ENCODE measurements at places on chromosomes 3 and 15.

DNA sequence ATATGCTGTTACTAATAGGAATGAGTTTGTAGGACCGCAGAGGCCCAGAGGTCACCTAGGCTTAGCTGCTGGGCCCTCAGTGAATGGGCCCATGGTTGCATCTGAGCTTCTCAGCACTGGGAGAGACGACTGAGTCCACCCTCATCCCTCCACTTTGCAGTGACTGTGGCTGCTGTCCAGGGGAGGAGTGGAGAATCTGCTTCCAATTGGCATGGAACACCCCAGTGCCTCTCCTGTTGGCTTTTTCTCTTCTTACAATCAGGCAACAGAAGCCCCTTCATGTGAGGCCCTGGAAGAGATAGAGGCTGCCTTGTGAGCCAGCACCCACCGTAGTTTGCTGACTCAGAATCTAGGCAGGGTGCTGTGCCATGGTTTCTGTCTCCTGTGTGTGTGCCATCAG lies 55.6 kb downstream of the ARNT2 start:
- no peak for DNase-seq

GRCh38 chr15:72825829-72826228 lies 42.3 kb upstream of the ADPGK start:
- no peak for DNase-seq

- no peak for DNase-seq
Observed at GRCh38 chr3:114308377-114308776, 14.5 kb downstream of the TIGIT start.

GRCh38 chr3:69244039-69244438 lies 121.6 kb upstream of the LMOD3 start:
- DNase-seq = no peak

- no peak for DNase-seq
Observed at GRCh38 chr15:90749754-90750153, 32.6 kb downstream of the BLM start.

DNA sequence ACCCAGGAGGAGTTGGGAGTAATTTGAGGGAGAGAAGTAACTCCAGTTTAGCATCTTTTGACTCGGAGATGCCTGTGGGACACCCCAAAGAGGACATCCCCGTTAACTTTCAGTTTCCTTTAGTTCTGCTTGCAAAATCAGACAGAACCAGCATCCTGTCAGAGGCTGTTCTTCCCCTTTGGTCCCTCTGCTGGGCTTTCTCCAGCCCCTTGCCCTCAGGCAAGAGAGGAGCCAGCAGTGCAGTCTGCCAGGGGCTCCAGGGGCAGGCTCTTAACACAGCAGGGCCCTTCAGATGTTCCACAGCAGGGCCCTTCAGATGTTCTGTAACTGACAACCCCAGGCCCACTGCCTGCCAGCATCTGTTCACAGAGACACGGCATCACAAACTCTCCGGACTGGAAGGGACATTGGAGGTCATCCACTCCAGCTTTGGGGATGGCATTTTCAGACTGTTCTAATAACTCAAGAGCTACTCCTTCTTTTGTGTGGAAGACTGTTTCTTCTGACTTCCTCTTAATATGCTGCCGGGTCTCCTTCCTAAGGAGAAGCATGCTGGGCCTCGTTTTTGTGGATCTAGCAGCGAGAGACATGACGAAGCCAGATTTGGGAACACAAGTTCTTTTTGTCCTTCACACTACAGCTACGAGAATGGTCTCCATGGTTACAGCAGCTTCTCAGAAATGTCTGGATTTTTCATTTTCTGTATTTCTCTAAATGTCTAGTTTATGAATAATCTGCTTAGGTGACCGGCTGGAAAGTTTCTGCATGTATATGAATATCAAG lies 51.9 kb downstream of the KY start:
- no peak for DNase-seq

- peak; percentile 79 for DNase-seq
Observed at GRCh38 chr3:189961522-189962161, 159.1 kb downstream of the P3H2 start.

DNA sequence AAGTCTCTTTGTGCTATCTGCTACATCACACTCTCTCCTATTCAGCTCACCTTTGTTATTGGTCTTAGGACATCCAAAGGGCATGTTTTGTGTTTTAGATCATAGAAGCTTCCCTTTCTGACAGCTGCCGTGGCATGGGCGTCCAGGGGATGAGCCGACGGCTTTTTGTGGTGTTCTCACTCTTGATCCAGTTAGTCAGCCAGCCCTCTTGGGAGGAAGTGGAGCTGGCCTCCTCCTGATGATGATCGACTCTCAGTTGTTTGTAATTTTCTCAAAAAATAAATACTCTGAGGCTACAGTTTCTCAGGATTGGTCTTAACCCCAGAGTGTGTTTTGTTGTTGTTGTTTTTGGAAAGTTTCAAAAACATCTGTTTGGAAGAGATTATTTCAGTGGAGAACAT lies 34.4 kb downstream of the BOC start:
- DNase-seq = no peak

DNA sequence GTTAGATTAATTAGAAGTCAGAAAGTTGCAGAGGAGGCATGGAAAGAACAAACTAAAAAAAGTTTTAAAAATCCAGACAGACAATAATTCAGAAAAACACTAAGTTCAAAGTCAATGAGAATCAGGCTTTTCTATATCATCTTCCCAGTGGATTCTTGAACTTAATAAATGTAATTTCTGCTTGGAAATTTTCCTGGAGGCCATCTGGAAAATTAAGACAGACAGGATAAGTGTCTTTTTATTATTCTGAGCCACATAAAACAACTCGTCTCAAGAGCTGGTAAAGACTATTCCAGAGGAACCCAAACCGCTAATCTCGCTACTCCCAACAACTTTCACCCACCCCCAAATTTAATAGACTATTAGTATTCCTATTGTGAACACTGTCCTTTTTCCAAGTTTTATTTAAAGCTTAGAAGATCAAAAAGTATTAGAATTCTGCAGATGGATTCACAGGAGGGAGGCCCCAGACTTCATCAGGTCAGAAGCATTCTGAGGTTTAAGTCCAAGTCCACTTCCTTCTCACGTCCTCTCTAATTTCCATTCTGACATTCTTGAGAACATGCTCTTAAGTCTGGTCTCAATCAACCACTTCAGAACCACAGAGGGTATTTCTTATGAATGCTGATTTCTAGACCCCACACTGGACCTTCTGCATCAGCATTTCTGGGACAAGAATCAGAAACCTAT lies 61.3 kb downstream of the ERC2 start:
- peak; percentile 20 for DNase-seq

DNA sequence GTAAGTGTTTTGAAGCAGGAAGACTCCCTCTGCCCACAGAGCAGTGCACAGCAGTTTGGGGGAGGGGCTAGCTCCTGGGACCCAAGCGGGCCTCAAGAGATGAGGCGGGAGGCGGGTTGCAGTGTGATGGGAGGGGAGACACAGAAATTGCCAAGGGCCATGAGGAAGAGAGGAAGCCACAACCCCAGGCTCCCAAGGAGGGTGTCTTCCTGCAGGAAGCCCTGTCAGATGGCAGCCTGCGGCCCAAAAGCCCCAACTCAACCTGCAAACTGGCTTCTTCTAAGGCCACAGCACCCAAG lies 7.3 kb upstream of the ISLR2 start:
- DNase-seq = no peak

- DNase-seq = no peak
Observed at GRCh38 chr3:150411106-150411460, 3.0 kb downstream of the TSC22D2 start.

GRCh38 chr15:43285609-43286037 lies 18.9 kb upstream of the TGM5 start:
- DNase-seq = peak; percentile 38

DNA sequence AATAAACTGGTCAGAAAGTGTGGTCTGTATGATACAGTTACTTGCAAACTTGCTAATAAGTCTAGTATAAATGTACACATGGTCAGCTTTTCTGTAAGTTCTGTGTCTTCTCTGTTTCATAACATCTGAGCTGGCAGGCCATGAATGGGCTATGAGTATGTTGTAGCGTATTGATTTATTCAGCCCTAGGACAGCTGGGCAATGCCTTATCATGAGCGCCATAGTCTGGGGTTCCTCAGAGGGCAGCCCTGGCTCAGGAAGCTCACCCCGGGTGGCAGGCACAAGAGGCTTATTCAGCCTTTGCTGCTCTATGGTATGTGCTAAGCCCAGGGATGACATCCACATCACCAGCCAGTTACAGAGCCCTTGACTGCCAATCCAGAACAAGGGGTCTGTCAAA lies 50.7 kb upstream of the CCR2 start:
- DNase-seq = no peak

DNA sequence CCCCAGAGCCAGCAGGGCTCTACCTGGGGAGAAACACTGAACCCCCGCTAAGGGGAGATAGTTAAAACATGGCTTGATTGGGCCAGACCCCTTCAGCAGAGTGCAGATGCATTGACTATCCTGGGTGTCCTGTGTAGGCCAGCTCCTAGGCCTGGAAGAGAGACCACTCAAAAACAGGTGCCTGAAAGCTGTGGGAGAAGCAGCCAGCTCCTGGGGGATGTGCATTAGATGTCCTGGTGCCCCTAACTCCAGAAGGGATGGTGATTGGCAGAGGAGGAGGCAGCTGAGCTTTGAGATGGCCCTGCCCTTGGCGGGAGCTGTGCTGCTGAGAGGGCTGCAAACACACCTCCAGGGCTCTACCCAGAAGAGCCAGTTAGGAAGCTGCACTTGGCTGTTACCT lies 89.3 kb upstream of the PLXNA1 start:
- no peak for DNase-seq

DNA sequence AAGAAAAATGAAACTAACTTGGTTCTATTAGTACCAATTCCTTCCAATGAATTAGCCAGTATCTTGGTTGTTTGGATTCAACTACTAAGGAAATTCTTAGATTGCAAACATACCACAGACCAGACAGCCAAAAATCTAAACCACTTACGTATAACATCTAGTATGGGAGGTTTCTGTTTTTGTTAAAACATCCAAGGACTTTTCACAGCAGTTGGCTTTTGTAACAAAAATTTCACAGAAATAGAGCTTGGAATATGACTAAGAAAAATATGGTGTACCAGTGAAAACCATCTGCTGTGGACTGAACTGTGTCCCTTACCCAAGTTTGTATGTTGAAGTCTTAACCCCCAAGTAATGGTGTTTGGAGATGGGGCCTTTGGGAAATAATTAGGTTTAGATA lies 199.2 kb downstream of the OTOL1 start:
- no peak for DNase-seq

DNA sequence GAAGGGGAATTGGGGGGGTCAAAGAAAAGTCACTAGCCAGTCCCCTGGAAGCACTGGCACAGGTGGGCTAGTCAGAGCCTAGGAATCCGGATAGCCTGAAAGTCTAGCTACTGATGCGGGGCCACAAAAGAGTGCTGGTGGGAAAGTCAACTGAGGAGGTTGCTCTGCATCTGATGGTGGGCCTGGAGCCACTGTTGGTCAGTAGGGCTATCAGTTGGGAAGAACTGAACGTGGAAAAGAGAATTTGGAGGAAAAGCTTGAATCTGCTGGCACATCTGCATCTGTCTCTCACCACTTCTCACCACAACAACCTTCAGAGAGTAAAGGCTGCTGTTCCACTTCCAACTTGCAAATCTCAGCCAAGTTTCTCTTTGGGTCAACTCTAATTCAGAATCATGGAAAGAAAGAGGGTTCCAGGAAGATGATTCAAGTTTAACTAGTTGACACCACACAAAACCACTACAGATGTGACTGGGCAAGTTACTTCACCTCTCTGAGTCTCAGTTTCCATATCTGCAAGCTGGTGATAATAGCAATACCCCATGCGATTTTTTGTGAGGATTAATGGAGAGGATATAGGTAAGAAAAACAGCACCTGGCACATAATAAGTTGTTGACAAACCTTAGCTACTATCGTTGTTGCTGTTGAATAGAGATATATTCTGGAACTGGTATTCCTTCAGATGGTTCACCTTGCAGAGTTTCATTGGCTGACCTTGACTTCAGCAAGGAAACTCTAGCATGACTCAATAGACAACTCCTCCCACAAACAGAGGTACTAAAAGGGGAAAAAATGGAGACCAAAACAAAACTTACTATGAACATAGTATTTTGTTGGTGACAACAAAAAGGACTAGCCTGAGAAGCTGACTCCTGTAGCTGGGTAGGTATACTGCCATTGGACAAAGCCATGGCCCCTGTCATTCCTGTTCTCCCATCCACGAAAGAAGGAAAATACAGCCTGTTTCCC lies 280.2 kb upstream of the STT3B start:
- no peak for DNase-seq

GRCh38 chr3:172536505-172536904 lies 13.3 kb upstream of the TNFSF10 start:
- DNase-seq = no peak

DNA sequence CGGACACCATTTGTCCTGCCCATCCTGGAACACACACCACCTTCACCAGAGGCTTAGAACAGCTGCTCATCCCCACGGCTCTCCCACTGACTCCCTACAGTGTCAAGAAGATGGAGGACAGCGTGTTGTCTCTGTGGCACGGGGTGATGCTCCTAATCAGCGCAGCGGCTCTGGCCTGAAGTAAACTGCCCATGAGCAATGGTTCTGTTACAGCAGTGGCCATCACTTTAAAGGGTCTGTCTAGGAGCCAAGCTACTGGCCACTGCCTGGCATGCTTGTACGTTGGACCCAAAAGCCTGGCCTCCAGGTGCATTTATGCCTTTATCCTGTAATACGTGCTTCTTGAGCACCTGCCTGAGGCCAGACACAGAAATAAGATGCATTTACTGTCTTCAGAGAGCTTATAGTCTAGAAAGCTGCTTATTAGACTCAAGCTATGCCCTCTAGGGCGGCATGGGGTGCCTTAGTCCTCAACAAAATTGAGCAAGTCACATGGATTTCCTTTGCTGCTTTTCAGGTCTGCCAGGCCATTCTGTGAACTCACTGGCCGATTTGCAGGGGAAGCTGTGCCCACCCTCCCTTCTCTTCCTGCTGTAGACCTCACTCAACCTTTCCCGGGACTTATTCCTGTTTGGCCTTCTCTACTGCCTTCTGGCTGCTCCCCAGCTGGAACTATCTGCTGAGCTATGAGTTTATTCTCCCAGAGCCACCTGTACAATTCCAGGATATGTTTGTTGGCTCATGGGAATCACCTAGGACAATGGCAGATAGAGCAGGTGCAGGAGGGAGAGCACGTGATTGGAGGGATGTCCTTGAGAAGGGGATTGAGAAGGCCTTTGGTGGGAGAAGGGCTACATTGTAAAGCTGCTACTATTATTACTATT lies 51.9 kb downstream of the STARD5 start:
- DNase-seq = no peak

DNA sequence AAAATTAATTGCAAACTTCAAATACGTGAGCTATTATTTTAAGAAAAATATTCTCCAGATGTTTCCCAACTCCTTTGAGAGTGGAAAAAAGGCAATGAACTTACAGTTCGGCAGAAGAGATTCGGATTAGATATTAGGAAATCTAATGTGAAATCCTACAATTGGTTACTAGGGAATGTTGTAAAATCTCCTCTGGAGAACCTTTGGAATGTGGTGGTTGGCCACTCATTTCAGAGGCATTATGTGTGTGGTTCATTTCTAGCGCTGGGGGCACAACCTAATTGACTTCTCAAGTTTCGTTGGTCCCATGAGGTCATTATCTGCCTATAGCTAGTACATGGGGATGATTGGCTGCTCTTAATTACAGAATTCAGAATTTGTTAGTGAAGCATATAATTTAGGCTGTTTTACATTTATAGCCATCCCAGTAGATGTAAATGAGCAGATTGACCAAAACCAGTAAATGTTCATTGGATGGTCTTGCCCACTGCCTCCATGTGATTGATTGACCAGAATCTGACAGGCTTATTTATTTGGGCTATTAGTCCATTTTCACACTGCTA lies 34.6 kb upstream of the CMSS1 start:
- no peak for DNase-seq

Data from forelimb muscle (tissue), 1 donor.